NCI-H1048 (cell line): ENCODE measurements at places on chromosomes 1 and 21.

DNA sequence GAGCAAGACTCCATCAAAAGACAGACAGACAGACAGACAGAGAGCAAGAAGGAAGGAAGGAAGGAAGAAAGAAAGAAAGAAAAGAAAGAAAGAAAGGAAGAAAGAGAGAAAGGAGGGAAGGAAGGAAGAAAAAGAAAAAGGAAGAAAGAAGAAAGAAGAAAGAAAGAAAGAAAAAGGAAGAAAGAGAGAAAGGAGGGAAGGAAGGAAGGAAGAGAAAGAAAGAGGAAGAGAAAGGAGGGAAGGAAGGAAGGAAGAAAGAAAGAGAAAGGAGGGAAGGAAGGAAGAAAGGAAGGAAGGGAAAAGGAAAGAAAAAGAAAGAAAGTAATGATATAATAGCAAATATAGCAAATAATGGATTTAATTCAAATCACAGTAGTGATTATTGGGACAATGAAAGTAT, 32.7 kb downstream of the CHML start:
- no peak for DNase-seq

DNA sequence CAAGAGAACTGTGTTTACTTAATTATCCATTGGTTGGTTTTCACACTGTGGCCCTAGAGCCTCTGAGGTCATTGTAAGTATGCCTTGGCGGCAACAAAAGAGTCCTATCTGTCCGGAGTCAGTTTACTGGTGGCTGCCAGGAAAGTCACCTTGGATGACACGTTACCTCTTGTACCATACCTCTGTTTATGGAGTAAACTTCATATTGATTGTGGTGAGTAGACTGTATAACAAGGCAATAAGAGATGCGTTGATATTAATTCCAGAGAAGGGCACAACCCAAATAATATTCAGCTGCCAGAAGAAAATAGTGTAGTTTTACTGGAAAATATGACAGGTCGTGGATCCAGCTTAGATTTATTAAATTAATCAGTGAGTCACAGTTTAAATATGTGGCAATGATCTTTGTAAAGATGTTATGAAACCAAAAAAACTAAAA, 20.4 kb upstream of the KIF14 start:
- no peak for DNase-seq

DNA sequence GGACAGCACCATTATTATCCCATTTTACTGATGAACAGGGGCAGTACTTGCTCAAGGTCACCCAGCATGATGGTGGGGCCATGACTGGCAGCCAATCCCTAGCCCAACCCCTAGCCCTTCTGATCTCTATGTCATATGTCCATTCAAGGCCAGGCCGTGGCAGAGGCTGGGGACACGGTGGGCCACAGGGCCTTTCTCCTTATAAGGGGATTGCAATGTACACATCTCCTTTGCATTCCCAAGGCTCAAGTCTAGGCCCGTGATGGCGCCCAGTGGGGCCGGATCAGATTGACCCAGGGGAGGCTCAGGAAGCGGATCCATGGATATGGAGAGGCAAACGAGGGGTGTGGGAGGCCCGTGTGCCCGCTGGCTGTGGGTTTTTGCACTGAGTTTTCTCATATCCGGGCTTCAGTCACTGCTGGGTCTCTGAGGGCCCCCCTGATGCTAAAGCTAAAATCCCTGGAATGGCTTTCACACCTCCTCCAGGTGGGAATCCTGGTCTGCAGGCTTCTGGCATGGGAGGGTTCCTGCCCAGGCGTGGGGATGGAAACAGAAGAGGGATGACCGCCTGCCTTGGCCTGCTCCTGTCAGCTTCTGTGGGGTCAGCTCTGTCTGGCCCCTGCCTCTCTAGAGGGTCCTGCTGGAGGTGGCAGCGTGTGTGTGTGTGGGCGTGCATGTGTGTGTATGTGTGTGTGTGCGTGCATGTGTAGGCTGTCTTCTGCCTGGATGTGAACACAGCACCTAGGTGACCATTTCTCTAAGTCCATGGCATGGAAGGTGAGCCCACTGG, 2.1 kb downstream of the MYOM3 start:
- no peak for DNase-seq

DNA sequence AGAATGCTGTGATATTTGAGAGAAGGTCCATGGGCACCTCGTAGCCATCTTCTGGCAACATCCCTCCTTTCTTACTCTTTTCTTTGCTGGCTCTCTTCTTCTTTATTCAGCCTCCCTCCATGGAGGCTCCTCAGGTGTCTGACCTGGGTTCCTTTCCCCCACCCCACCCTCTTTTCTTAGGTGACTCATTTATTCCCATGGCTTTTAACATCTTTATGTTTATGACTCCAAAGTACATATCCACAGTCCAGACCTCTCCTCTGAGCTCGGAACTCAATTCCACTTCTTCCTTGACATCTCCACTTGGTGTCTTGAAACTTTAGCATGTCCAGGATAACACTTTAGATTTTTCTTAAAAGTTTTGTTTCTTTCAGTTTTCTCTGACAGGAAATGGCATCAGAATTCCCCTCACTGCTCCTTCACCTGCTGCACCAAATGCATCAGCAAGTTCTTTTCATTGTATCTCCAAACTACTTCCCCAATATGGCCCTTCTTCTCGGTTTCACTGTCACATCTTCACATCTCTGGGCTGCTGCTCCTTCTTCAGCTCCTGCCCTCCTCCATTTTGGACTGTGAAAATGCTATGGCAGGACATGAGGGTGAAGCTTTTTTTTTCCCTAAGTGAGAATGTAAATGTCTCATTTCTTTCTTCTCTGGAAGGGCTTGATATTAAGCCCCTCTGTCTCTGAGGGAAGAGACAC, 95.9 kb downstream of the GIPC2 start:
- no peak for DNase-seq

- no peak for DNase-seq
These were observed 11.7 kb upstream of the ECE1 start for GRCh38 chr1:21301794-21302440.

DNA sequence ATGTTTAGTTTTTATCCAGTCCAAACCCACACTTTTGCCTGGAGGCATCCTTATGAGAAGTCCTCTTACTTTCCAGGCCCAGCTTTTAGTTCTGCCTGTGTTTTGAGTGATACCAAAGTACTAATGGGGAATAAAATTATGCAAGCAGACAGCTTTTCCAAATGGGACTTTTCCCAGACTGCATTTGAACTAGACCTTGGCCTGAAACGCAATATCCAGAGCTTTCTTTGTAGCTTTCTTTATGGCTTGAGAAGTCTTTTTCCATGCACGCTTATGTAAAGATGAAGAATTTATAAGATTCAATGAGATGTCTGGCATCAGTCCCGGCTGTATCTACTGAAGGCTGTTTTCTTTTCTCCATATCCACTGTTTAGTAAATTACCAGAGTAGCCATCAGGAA, 236.6 kb upstream of the RAB4A start:
- no peak for DNase-seq

DNA sequence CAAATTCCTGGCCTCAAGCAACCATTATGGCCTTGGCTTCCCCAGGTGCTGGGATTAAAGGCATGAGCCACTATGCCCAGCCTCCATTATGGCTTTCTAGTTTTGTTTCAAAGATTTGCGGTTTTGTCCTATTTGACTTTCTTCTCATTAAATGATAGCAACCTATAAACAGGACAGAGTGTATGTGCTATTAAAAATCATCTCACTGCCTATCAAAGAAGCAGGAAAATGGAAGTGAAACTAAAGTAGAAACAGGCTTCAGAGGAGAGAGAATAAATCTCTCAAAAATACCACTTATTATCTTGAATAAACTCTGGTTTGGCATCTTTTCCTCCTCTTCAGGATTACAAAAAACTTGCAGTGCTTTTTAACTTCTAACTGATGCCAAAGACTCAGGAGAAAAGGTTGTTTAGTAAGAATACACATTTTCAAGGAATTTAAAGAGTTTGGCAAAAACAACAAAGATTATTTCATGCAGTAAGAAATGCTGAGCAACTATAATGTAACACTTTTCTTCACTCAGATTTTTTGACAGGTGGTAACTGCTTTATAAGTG, 28.7 kb downstream of the ACBD3 start:
- DNase-seq = no peak

GRCh38 chr1:150621497-150622302, 7.7 kb downstream of the ENSA start:
- no peak for DNase-seq

GRCh38 chr1:177984136-177984525, 14.3 kb upstream of the SEC16B start:
- no peak for DNase-seq

GRCh38 chr1:83023212-83023611, 975.7 kb downstream of the TTLL7 start:
- no peak for DNase-seq

- DNase-seq = no peak
These were observed 73.1 kb upstream of the COG2 start for GRCh38 chr1:230569201-230569600.

DNA sequence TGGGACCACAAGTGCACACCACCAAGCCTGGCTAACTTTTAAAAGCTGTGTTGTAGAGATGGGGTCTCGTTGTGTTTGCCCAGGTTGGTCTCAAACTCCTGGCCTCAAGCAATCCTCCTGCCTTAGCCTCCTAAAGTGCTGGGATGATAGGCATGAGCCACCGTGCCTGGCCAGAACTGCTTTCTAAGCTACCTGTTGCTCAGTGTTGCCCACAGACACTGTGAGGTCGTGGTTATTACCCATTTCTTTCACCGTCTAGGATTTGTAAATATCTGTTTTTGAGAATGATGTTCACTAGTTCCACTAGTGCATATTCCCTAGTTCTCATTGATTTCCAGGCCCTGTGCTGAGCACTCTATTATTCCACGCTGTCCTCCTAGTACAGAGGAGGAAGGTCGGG, 51.4 kb upstream of the FAM89A start:
- DNase-seq = no peak

GRCh38 chr1:211609120-211610024, 30.4 kb upstream of the SLC30A1 start:
- DNase-seq = no peak

GRCh38 chr1:239128541-239128940, 257.8 kb upstream of the CHRM3 start:
- no peak for DNase-seq

GRCh38 chr1:58779801-58780382, 4.0 kb downstream of the JUN start:
- no peak for DNase-seq

DNA sequence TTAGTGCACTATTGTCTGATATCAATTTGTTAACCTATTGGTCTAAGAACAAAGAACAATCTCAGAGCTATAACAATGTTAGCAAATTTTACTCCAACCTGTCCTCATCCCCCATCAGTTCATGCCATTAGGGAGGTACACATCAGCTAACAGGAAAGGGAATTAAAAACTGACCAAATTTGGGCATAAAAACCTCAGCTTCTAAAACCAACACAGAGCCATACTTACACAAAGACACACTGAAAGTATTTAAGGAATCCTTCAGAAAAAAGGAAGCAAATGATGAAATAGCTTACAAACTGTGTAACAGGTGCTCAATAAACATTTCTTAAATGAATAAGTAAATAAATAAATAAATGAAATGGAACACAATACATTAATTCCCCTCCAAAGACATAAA, 89.2 kb downstream of the TTLL7 start:
- DNase-seq = no peak

DNA sequence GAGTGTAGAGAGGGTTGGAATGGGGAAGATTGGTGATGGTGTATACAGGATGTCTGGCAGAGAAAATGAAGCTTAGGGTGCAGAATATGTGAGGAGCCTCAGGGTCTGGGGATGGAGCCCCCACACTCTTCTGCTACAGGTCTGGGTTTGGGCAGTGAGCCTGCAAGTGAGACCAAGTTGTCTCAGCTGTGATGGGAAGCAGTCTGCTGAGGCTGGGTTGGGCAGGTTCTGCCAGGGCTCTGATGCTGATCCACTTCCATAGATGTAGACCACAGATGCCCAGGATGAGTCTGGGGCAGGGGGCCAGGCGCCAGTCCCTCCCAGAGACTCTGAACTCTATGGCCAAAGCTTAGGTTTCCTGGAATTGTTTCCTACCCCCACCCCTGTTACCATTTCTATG, 516.9 kb downstream of the PTPRU start:
- no peak for DNase-seq
